ENCODE measurements at places on chromosomes 4 and X.

- DNase-seq = no peak
Observed at GRCh38 chrX:130825525-130825924, 77.5 kb downstream of the ENOX2 start.

DNA sequence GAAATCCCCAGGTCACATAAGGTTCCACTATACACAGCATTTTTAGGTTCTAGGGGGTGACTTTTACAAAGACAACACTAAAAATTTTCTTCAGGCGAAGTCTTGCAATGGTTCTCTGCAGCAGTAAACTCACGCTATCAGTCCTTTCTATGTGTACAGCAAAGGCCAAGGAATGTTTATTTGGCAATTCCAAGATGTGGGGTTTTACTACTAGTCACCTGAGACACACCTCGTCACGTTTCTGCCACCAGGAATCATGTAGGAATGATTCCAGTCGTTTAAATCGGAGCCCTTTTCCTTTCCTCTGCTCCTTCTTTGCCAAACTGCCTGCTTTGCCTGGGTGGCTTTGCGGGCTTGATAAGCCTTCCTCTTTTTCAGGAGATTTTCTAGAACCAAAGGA lies 75.9 kb upstream of the ENPEP start:
- DNase-seq = no peak

DNA sequence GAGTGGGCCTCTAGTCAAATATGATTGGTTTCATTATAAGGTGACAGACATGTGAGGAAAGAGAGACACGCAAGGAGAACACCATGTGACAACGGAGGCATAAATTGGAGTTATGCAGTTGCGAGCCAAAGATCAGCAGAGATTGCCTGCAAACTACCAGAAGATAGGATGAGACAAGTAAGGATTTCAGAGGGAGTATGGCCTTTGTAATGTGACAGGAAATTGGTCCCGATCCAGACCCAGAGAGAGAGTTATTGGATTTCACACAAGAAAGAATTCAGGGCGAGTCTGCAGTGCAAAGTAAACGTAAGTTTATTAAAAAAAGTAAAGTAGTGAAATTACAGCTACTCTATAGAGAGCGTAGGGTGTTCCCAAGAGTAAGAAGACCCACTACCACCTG lies 35.7 kb upstream of the NDST4 start:
- DNase-seq = no peak

DNA sequence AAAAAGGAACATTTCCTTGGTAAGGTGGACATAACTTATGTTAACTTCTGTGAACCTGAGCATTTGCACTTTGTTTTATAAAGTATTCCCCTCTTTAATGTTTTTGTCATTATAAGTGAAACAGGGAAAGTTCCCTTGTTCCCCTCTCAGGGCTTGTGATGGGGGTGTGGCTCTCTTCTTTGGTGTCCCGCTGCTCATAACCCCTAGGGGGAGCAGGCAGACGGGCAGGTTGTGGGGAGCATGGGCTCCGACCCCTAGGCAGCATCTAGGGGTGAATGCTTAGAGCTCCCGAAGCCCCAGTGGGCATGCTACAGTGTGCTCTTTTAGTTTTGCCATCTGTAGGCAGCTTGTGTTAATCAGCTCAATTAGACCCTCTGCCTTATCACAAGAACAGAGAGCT lies 200.4 kb downstream of the DACH2 start:
- DNase-seq = no peak

GRCh38 chr4:111323916-111324315 lies 701.0 kb upstream of the PITX2 start:
- no peak for DNase-seq

GRCh38 chr4:60396341-60397049 lies 803.6 kb upstream of the ADGRL3 start:
- DNase-seq = no peak

DNA sequence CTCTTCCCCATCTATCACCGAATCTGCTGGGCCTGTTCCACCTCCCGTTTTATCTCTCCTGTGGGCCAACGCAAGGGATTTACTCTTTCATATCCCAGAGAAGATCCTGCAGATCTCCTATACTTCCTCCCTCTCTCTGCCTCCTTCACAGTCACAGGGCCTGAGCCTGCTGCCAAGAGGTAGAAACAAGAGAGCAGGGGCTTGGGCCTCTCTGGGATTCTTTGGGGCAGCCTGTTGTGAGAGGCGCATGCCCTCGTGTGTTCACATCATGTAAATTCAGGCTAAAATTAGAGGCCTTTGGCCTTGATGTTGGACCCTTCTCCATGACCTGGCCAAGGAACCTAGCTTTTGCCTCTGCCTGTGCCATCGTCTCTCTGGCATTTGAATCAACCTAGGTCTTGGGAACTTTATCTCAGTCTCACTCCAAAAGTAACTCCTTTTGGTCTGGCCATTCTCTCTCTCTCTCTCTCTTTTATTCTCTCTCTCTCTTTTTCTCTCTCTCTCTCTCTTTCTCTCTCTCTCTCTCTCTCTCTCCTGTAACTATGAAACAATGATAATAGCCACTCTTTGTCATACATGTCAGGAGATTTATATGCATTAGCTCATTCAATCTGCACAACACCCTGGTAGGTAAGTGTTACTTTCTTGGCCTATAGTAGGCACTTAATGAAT lies 20.0 kb upstream of the EFNB1 start:
- no peak for DNase-seq

DNA sequence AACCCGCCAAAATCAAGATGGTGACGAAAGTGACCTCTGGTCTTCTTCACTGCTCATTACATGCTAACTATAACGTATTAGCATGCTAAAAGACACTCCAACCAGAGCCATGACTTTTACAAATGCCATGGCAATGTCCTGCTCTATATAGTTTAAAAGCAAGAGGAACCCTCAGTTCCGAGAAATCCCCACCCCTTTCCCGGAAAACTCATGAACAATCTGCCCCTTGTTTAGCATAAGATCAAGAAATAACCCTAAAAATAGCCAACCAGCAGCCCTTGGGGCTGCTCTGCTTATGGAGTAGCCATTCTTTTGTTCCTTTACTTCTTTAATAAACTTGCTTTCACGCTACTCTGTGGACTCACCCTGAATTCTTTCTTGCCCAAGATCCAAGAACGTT lies 463.5 kb upstream of the FAM241A start:
- DNase-seq = no peak

DNA sequence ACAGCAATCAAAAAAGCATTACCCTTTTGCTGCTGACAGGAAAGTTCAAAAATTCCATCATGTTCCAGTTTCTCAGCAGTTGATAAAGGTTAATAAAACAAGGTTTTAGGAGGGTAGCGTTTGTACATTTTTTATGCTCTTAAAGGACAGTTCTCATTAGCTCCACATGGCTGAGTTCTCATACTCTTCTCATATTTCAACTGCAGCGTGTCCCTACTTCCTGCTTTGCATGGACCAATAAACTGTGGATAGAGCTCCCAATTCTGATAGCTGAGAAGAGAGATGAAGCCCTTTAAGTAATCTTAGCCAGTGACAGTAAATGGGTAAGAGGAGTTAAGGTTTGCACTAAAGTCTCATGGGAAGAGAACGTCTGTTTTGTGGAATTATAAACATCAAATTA lies 53.5 kb downstream of the SPANXA2 start:
- no peak for DNase-seq

DNA sequence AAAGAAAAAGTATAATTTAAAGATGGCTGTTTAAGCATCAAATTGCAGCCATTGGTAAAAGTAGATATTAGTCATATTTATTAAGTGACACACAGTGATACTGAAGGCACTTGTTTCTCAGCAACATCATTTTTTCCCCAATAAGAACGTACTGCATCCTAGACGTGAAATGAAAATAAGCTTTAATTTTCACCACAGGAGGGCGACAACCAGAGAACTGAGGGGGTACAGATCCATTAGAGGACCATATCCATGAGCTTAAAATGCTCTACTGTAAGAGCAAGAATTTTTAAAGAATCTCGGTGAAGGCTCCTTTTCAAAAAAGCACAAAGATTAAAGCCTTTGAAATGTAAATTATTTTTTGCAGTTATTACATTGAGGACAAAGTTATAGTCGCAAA lies 33.4 kb downstream of the FRG1 start:
- DNase-seq = no peak

GRCh38 chrX:75155827-75156525 lies at the start of gene ABCB7:
Gene ABCB7, minus strand, starts transcription at chrX:75156283. Its CDS starts 11 bp downstream, at chrX:75156272.
- peak; percentile 52 for DNase-seq

DNA sequence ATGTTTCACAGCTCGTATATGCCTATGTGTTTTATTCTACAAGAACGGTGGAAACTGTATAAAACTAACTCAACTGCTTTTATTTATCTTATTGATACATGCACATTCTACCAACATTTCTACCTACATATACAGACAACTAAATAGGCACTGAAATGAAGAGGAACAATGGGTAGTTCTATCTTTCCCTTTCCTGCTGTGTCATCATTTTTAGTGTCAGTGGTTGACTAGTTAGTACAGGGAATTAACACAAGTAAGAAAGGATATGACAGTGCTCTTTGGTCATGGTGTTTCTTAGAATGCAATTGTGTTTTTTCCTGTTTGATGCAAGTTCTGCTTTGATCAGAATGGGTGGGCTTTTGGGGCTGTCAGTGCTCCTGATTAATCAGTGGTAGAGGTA lies 293.8 kb upstream of the CTSO start:
- DNase-seq = no peak

DNA sequence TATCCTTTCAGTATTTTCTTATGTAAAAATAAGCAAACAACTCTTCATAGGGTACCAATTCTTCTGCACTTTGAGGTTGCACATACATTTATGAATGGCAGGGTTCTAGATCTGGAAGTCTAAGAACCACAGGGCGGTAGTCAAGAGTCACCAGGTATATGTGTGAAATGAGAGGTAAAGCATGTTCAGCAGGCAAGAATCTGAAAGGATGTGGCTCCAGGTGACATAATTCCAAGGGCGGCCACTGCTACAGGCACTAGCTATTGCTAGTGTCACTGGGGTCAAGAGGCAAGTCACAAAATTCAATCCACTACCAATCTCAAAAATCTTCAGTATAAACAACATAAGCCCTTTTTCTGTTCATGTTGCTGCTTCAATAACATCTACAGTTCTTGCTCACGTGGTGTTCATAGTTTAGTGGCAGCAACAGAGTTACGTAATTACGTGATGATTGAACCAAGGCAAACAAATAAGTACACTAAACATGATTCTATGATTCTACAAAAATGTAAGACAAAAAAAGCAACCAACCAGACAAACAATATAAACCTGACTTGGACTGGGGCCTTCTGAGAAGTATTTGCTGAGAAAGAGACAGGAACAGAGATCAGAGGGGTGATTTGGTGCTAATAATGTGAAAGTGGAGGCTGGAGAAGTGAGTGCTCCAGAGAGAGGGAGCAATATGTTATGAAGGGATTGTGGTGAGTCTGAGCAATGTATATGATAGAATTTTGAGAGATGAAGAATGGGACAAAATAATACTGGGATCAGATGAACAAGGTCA lies 101.7 kb downstream of the NAA11 start:
- DNase-seq = no peak

GRCh38 chr4:83753260-83753659 lies 217.4 kb downstream of the GPAT3 start:
- DNase-seq = no peak

DNA sequence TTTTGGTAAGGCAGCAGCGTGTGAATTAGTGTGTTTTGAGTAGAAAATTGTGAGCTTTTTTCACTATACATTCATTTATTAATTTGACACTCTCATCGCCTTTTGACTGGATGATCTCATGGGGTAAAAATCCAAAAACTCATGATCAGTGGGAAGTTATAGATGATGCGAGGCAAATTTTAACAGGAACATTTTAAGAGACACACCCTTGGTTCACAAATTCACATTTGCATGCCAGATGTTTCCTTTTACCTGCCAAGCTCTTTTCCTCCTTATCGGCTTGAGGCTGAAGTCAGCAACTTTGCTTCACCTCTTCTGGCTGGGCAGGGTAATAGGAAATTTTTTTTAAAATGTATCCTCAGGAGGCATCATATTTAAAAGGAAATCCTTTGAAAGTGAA lies 318.0 kb upstream of the HS3ST1 start:
- DNase-seq = no peak

GRCh38 chrX:84187533-84188319 lies at the start of gene RPS6KA6:
Gene RPS6KA6, minus strand, starts transcription at chrX:84188199. Its CDS starts 300 bp downstream, at chrX:84187899.
- DNase-seq = no peak

DNA sequence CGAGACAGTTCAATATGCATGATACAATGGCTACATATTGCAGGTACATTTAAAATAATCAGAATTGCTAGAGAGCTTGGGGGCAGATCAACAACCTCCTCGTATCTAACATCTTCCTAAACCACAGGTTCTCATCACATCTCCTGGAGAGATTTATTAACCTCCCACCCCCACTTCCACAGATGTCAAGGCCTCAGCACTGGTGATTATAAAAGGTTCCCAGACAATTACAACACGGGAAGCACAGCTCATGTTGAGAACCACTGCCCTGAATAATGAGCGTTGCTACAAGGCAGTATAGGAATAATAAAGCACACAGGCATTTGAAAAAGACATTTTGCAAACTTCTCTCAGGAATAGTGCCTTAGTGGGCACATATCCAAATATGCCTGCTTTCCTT lies 42.8 kb downstream of the ELOVL6 start:
- no peak for DNase-seq

GRCh38 chrX:102345916-102346315 lies 93.9 kb downstream of the NXF2B start:
- peak; percentile 42 for DNase-seq

GRCh38 chr4:79862821-79863220 lies 210.2 kb downstream of the ANTXR2 start:
- no peak for DNase-seq

- no peak for DNase-seq
Observed at GRCh38 chr4:140037353-140038030, 116.5 kb downstream of the MAML3 start.

- no peak for DNase-seq
Observed at GRCh38 chrX:15619053-15619755, 18.4 kb upstream of the ACE2 start.

DNA sequence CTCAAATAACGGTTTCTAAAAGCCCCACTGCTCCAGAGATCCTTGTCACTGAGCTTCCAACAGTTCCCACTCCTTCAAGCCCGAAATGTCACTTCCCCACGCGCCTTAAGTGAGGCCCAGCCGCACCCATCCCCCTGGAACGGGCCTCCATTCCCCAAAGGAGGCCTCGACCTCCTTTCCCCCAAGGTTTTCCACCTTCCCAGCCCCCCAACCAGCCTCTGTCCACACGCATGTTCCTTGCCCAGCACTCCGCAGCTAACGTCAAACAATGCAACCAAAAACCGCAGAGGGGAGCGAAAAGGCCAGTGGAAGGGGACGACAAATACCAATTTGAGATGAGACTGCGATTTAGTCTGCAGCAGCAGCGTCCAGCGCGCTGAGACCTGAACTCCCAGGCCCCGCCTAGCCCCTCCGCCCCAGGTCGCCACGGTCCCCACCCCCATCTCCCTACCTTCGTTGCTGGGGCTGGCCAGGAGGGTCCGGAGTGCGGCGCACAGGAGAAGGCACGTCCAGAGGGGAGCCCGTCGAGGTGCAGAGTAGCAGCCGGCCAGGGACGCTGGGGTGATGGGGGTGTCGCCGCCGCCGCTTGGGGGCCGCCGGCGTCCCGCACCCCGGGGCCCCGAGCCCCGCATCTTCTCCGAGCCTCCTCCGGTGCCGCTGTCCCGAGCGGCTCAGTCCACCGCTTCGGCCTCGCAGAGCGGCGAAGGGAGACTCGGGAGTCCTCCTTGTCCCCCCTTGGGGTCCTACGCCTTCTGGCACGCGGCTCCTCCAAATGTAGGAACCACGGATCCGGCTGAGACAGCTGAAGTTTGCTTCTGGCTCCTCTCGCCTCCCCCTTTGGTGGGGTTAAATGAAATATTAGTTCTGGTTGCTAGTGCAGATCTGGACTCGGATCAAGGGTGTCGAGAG lies 924 bp downstream of the EPHA5 start:
- no peak for DNase-seq

GRCh38 chr4:38371391-38371851 lies 292.6 kb upstream of the KLF3 start:
- DNase-seq = no peak
